ENCODE measurements at places on chromosomes 5 and 9.

GRCh38 chr5:127671218-127671617 is 22.3 kb downstream of the CTXN3 start:
- no peak for DNase-seq

GRCh38 chr9:37329576-37329975 is 92.9 kb upstream of the GRHPR start:
- DNase-seq: no peak

DNA sequence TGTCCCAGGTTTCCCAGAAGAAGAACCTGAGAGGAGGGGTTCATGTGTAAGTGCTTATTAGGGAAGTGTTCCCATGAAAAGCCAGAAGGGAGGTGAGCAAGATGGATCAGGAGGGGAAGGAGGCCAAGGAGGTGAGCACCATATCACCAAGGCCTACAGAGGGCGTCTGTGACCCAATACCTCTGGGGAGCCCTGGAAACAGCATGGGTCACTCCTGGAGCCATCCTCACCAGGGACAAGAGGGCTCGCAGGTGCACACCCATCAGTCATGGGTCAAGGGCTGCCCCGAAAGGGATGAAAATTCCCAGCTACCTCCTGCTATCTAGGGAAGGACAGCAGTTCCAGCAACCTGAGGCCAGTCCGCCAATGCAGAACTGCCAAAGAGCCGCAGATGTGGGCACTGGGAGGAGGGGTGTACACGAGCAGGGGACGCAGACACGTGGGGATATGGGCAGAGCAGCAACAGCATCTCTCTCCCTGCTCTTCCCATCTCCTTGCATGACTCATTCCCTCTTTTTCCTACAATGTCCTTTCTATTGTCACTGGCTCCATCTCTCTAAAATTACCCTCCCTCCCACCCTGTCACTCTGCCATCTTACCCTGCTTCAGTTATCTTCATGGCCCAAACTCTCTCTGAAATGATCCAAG is 167.6 kb upstream of the FSTL4 start:
- no peak for DNase-seq

GRCh38 chr9:136703276-136703860 is 9.0 kb upstream of the DIPK1B start:
- no peak for DNase-seq

DNA sequence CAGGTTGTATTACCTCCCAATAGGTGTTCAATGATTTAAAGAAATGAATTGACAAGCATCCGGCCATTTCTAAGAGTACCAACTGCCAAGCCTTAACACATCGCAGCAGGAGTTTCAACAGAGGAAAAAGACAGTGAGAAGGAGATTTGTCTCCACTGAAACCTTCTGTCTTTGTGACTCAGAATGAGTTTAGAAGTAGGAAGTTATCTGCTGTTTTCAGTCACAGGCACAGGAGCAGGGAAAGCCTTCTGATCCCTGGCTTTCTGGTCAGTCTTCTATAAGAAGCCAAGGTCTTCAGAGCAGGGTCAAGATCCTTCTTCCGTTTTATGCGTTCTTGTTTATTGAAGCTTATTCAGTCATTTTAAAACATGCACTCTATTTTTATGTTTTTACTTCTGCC is 390.7 kb upstream of the PCSK5 start:
- DNase-seq: no peak

DNA sequence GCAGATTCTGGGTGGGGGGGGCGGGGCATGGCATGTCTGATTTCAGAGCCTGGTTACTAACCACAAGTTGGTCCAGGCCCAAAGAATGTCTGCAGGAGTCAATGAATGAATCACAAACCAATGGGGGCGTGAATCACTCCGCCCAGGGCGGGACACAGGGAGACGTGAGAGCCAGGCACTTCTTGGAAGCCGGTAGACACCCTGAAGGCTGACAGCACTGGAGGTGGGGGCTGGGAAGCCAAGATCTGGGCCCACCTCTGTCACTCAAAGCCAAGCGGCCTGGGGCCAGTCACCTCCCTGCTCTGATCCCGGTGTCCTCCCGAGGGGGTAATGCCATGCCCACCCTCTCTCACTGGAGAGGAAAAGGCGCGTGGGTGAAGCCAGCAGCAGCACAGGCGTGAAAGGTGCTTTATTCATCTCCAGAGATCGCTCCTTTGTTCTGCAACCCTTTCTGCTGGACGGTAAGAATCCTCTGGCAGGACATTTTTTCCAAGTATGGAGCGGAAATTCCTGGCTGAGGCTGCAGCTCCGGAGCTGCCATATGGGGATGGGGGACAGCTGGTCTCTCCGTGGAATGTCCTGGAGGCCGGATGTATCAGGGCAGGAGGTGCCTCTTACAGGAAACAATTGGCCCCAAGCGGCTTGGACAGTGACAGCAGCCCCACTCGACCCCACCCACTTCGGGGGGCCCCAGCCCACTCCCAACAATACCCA is 85.0 kb downstream of the STK10 start:
- DNase-seq: no peak

- DNase-seq: no peak
Measured at GRCh38 chr5:33309068-33309467, 131.7 kb upstream of the TARS1 start.

GRCh38 chr9:93156475-93157008 is 22.5 kb upstream of the NINJ1 start:
- DNase-seq: no peak

DNA sequence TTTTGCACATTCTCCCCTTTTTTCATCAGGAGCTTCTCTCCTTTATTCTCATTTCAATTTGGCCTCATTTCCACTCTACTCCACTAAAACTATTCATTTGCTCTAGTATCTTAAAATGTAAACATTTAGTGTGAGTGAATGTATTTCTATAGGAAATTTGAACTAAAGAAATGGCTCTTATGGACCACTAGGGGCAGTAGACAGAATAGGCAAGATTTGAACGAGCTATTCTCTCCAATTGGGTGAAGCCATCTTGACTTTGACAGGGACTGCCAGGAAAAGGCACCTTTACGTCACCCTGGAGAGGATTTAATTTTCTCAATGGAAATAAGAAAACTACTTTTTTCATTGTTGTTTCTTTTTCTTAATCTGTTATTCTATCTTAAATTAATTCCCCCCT is 666.3 kb downstream of the DNAH5 start:
- DNase-seq: no peak
